ENCODE measurements at places on chromosomes 1 and 21.

DNA sequence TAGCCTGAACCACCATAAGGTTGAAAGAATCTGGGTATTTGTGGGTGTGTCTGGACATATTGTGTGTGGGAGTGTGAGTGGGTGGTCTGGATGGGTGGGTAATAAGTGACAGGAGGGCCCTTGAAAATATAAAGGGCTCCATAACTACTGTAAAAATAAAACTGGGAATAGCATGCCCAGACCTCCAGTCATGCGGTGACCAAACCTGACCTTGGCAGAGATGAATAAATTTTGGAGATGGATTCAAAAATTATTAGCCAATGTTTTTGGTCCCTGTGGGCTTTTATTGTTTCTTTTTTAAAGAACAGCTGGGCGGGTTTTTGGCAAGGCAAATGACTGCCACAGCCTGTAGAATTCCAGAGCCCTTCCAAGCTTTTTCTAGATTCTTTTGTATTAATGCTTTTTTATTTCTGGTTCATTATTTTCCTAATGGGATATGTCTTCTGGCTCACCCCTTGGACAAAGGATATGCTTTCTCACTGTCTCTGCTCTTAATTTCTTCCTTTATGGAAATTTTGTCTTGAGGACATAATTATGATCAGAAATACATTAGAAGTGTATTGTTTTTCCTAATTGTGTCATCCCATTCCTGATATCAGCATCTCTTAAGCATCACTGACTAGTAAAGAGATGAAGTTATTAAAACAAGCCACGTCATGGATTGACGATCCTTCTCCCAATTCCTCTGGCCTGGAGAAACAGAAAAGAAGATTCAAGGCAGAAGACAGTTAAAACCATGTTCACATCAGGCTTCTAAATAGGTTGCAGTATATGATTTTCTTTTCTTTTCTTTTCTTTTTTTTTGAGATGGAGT lies 69.5 kb downstream of the NTMT2 start:
- DNase-seq, result no peak

- peak; percentile 78 for DNase-seq
These were observed 21.5 kb upstream of the LEFTY2 start for GRCh38 chr1:225962440-225962975.

DNA sequence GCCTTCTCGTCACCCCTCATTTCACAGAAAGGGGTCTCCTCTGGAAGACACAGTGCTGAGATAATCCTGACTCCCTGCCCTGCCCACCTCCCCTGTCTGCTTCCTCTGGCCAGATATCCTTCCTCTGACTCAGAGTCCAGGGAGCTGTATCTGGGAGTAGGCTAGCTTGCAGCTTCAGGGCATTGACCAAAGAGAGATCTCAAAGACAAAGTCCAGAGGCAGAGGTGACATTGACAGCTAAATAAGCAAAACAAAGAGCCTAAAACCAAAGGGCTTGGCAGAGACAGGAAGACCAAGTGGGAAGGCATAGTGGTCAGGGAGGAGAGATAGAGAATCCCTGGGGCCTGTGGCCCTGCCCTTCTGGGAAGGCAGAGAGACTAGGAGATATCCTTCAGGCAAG lies 64.9 kb downstream of the TNR start:
- no peak for DNase-seq

DNA sequence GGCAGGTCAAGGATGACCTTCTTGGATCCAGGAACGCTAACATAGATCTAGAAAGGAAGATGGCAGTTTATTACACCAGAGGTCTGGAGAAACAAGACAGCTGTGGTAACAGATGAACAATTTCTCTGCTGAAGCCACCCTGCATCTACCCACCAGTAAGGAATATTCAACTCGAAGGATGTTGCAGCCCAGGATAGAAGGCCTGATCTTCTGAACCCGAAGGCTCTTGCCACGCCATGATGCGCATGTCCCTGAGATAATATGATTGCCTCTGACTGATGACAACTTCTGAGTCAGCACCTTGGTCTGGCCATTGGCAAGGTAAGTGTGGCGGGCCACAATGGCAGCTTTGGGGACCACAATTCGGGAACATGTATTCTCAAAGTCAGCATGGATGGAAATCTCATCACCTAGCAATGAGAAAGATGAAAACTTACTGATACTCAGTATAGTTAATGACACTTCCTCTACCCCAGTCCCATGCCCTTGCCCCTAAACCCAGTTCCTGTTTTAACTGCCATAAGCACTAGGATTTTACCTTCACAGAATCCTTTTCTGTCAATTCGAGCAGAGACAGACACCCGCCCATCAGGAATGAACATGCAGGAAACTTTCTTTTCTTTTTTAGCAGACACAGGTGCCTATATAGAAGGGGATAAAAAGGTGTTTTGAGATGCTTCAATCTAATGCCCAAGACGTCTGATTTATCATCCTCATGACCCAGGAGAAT lies 1.8 kb downstream of the TXNIP start:
- no peak for DNase-seq

DNA sequence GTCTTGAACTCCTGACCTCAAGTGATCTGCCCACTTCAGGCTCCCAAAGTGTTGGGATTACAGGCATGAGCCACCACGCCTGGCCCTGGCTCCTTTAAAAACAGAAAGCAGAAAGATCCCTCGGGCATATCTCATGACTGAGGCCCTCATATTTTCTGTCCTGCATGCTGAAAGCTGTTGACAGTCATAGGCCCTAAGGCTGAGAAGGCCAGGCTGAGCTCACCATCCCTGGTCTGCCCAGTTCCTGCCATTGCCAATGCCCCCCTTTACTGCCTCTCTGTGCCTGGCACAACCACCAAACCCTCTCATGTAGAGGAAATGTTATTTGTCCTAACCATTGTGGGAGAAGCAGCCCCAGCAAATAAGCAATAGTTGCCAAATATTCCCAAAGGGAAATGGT lies 12.7 kb downstream of the CD34 start:
- DNase-seq, result no peak

Data from hematopoietic multipotent progenitor cell treated with erythropoietin and hydrocortisone succinate and interleukin-3 and kit ligand, for 6 days (in vitro differentiated cells).